ENCODE measurements at places on chromosomes 12 and 14.

DNA sequence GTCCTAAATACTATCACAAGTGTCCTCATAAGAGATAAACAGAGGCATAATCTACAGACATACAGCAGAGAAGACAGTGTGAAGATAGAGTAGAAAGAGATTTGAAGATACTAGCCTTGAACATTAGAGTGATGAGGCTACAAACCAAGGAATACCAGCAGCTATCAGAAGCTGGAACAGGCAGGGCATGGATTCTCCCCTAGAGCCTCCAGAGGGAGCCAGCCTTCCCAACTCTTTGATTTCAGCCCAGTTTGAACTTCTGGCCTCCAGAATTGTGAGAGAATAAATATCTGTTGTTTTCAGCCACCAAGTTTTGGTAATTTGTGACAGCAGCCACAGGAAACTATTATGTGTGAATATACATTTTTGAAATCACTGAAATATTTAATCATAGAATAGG, 47.2 kb downstream of the CCDC91 start:
- no peak for DNase-seq

- no peak for DNase-seq
These were observed 8.7 kb upstream of the PLEKHA5 start for GRCh38 chr12:19120795-19121194.

GRCh38 chr14:69008421-69008884, 29.4 kb upstream of the ACTN1 start:
- no peak for DNase-seq

DNA sequence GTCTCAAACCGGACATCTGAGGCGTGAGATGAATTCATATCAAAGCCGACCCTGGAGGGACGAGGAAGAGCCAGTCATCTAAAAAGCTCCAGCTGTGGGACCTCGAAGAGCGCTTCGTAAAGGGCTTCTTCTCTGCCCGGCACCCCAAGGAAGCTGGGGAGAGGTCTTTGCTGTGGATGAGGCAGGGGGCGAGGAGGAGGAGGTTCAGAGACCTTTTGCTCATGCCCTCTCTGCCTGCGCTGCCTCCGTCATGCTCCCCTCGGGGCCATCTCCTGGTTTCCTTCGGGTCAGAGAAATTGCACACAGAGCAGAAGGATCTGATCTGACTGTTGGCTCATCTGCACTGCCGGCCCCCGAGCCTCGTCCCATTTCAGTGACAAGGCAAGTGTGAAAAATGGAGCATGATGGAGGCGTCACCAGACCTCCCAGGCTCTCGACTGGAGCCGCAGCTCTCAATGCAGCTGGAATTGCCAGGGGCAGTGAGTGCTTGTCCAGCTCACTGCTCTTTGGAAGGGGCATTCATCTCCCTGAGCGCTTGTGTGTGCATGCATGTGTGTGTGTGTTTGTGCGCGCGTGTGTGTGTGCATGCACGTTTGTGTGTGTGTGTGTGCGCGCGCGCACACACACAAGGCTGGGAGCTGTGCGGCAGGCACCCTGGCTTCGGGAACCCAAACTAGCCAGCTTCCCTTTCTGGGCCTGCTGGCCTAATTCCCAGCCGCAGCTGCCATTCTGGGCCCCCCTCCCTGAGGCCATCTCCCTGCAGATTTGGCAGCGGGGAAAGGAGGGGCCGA, 9.2 kb downstream of the CABP1 start:
- no peak for DNase-seq

- no peak for DNase-seq
These were observed 9.3 kb downstream of the CCDC196 start for GRCh38 chr14:66495218-66496098.

DNA sequence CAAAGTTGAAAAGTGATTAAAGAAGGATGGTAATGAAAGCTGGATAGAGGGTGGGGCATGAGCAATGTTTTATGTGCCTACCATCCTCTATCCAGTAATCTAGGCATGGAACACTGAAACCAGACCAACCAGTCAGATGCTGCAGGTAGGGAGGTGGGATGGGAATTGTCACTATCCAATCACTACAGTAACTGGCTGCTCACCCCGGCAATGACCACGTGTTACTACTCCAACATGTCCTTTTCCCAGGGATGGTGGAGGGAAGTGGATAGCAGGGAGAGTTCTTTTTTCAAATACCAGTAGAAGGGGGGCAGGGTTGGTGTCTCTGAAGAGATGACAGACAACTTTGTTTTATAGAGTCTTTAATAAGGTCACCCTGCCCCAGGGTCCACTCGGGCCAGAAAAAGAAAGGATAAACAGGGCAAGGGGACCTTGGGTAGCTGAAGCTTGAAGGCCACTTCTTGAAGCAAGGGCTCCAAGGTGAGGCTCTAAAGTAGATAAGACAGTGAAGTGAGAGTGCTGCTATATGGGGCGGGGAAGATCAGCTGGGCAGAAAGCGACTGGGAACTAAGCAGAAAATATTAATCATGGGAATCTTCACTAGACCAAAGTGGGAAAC, 14.7 kb upstream of the CDH24 start:
- no peak for DNase-seq

- DNase-seq, result no peak
These were observed 71.5 kb upstream of the DAAM1 start for GRCh38 chr14:59116984-59117415.

DNA sequence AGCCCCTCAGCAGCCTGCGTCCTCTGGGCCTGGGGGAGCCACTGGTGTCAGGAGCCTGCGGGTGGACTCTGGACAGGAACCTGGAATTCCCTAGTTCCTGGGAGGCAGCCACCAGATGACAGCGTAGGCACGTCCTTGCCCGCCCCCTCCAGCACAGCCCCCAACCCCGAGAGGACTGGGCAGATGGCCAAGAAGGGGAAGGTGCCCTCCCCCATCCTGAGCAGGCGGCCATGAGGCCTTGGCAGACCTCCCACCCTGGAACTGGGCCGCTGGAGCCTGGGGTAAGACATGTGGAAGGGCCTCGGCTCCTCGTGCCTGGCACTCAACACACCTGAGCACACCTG, 60.4 kb upstream of the FBRSL1 start:
- DNase-seq, result no peak

DNA sequence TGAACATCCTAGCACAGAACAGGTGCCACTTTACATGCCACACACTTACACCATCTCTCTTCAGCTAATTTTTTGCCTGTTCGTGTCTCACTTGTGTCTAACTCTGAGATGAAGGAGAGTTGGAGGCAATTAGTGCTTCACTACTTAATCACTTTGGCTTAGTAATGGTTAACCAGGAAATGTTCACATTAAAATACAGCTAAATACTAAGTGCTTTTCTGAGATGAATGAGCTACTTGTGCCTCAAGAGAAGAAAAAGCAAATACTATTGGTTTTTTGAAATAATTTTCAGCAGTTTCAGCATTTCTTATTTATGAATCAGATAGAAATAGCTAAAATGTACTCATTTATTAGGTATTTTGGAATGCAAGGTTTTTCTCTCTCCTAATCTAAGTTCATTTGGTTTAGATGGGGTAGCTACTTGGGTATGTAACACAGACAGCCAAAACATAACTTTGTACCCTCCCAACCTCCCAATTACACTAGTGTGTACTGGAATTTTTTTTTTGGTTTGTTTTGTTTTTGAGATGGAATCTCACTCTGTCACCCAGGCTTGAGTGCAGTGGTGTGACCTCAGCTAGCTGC, 1474.1 kb upstream of the SEL1L start:
- no peak for DNase-seq

DNA sequence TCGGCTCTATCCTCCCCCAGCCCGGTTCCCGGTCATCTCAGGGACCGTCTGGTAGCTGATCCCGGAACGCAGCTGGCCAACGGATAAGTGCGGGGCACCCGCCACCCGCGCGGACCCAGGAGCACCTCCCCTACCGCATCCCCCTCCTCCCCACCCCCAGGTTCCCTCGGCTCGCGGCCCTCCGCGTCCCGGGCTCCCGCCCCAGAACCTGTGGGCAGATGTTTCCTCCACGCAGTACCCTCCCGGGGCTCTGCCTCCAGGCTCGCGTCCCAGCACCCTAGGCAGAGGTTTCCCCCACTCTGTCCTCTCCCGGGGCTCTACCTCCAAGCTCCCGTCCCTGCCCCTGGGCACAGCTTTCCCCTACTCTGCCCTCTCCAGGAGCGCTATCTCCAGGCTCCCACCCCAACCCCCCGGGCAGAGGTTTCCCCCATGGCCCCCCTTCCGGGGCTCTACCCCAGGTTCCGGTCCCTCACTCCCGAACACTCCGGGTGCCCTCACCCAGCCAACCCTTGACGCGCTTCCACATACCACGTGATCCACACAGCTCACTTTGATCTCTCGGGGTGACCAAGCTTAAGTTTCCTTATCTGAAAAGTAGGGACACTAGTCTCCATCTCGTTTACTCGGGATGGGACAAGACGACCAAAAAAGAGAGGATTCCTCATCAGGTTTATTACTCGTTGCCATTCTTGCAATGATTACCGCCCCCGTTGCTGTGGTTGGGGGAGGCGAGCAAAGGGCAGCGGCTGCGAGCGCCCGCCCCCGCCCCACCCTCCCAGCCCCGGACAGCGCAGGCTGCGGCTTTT, at the start of gene CCDC38:
TSS of gene CCDC38 (minus strand) at position 91 of the 806 bp plus-strand sequence. CDS start 6,105 bp downstream, outside the sequence.
- DNase-seq, result peak; percentile 77

DNA sequence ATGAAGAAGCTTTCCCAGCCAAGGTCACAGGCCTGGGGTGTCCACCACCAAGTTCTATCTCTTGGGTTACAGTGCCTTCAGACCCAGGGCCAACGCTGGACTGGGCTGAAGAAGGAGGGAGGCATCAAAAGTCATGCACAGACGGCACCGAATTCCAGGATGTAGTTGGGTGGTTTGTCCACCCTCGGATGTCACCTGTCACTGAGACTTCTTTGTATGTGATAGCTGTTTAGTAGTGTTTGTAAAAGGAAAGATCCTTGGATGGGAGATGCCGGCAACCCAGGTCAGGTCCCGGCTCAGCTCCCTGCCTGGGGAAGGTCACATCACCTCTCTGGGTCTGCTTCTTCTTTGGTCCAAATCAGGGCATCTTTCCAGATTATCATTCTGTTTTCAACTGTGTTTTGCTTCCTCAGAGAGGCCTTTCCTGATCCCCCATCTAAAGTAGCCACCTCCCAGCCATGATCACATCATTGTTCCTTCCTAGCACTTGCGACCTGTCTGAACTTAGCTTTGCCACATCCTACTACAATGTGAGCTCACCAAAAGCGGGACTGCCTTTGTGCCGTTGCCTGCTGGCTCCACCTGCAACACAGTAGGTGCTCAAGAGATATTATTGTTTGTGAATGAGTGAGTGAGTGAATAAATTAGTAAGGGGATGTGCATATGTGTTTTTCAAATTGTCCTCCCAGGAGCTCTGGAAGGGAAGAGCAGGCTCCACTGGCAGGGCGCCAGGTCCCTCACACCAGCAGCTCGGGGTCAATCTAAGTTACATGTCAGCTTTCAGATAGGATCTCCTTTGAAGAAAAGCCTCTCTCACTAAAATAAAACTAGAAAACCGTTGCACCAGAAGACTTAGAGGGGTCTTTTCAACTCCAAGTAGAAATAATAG, 2.1 kb downstream of the TSPAN11 start:
- no peak for DNase-seq

Data from activated T-helper 2 cell treated with anti-CD3 and anti-CD28 coated beads, Interferon-gamma antibody, Interleukin-2, Interleukin-4, amounts not matched to agents 10 μg/mL and 5 μg/mL and 100 μg/mL, durations not matched to agents 14 hours and 24 hours and 36 hours (primary cell).